Muscle of leg (tissue), 16 donors: ENCODE measurements at places on chromosomes 4 and X. TPM values are rescaled to one million over a fixed set of nuclear protein-coding genes. Genes with fewer than 3 reads are reported as not detected.

Gene CXCL3
- polyA plus RNA-seq = 0.35 TPM

Gene SSX2B
- not detected for polyA plus RNA-seq

Gene UTP14A
- polyA plus RNA-seq = 24.2 TPM

Gene CEP135
- polyA plus RNA-seq = 5.3 TPM

Gene CTAG1B
- polyA plus RNA-seq = not detected

Gene ARAF
- polyA plus RNA-seq = 43.9 TPM

Gene FAM53A
- polyA plus RNA-seq = 1.2 TPM

Gene GLRB
- 7.4 TPM for polyA plus RNA-seq

Gene PASD1
- polyA plus RNA-seq = not detected

Gene HERC6
- polyA plus RNA-seq = 1.00 TPM

Gene ANKRD37
- 19.8 TPM for polyA plus RNA-seq

Gene GPRIN3
- polyA plus RNA-seq = 3.3 TPM

Gene SOWAHB
- polyA plus RNA-seq = 0.13 TPM

Gene VEGFC
- polyA plus RNA-seq = 6.2 TPM

Gene CLIC2
- 3.8 TPM for polyA plus RNA-seq

Gene SLC6A8
- polyA plus RNA-seq = 23.5 TPM
